AG09309 (cell line): ENCODE measurements at places on chromosomes 2 and 18.

DNA sequence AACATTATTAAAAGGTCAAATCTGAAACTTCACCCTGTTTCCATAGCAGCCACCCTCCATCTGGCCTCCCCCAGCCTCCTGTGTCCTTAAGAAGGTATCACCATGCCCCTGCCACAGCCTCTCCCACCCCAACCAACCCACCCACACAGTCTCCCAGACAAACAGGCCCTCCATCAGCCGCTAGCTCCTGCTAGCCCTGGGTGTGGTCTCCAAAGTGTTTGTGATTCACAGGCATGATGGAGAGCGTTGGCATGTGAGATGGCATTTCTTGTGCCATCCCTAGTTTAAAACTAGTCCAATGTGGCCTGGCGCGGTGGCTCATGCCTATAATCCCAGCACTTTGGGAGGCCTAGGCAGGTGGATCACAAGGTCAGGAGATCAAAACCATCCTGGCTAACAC is 44.9 kb upstream of the GPR45 start:
- DNase-seq, result no peak

DNA sequence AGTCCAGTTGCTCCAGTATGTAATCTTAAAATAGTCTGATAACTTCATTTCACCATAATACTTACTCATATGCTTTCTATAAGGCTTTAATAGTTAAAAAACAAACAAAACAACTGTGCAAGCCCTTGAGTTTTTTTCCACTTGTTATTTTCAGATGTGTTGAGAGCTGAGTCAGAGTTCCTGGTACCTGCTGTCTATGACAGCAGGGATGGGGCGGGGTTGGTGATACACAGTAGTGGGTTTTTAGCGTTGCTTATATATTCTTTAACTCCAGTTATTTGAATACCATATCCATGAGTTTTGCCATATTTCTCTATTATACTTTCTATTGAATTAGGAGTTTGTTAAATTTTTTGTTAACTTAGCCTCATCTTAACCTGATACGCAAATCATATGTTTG is 5.0 kb downstream of the NAPG start:
- no peak for DNase-seq

GRCh38 chr18:78627551-78628346 is 351.9 kb upstream of the SALL3 start:
- DNase-seq, result no peak

DNA sequence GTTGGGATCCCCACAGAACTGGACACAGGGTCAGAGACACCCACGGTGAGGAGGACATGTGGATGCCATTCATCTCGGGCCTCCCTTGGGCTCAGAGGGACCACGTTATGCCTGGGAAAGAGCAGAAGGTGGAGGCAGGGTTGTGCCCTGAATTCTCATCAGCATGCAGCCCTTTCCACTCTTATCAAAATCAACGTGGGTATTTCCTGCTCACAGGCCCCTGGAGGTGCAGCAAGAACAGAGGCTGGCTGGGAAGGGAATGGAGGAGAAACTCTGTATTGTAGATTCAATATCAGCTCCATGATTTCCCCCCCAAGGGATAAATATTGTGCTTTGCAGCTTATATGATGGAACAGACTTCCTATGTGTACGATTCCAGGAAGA is 90.9 kb downstream of the SETBP1 start:
- DNase-seq, result no peak

GRCh38 chr2:45649462-45649857 is 2.0 kb upstream of the PRKCE start:
- no peak for DNase-seq

GRCh38 chr2:241180495-241180894 is 8.0 kb upstream of the ANO7 start:
- no peak for DNase-seq

DNA sequence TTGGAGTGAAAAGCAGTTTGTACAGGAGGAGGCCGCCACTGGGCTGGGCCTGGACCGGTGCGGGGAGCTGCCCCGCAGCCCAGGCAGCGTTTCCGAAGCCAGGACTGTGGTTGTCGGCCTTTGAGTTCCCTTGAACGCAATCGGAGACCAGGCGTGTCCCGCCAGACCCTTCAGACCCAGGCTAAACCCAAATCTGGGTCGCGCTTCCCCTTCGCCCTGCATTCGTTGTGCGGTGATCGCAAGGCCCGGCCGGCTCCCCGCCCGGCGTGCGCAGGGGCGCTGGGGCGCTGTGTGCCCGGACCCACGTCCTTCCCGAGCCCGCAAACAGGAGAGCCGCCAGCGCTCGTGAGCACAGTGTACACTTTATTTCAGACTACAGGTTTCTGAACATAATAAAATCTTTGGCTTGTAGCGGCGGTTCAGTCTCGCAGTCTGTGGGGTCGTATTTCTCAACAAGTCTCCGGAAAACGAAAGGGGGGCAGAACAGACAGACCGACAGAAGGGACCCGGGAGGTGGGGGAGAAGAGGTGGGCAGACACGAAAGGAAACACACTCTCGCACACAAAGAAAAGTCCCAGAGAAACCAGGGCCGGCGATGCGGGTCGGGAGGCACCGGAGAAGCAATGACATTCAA is 5.5 kb downstream of the EN1 start:
- no peak for DNase-seq

DNA sequence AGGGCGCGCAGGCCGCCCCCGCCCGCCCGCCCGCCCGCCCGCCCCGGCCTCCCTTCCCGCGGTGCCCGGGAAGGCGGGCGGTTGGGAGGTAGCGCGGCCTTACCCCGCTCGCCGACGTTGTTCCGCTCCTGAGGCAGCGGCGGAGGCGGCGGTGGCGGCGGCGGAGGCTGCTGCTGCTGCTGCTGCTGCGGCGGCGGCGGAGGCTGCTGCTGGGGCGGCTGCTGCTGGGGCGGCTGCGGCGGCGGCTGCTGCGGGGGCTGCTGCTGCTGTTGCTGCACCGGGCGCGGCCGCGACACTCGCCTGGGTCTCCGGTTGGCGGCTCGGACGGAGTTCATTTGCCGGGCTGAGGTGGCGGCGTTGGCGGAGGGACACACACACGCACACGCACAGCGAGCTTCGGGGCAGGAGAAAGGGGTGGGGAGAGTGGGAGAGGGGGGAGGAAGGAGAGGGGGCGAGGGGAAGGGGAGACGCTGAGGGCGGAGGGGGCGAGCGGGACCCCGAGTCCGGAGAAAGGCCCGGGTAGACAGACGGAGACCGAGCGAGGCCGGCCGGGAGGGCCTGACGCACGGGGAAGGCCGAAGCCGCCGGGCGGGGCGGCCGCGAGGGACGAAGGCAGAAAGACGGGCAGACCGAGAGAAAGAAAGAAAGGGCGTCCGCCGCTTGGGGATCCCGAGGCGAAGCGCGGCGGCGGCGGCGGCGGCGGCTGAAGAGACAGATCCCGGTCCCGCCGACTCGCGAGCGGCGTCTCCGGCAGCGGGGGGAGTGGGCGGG is 727 bp downstream of the FBXO11 start:
- DNase-seq, result no peak
